ENCODE measurements at places on chromosomes 2 and 18.

GRCh38 chr2:10549195-10549594 is 101.1 kb upstream of the ODC1 start:
- no peak for DNase-seq

GRCh38 chr2:158994920-158995676 is 26.7 kb downstream of the TANC1 start:
- DNase-seq = no peak

DNA sequence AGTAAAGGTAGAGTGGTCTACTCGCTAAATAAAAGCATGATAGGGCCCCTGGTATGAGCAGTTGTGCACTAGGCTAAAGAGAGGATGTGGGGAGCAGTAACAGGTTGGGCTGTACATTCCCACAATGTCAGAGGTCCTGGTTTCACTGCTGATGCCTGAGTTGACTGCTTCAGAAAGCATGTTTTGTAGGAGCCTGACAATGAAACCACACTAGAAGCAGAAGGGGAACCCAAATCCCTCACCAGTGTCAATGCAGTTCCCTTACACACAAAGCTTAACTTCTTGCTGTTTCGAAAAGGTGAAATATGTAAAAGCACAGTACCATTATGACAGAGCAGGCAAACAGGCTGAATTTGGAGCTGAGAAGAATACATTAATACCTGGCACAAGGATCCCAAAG is 291.7 kb upstream of the KYNU start:
- no peak for DNase-seq

DNA sequence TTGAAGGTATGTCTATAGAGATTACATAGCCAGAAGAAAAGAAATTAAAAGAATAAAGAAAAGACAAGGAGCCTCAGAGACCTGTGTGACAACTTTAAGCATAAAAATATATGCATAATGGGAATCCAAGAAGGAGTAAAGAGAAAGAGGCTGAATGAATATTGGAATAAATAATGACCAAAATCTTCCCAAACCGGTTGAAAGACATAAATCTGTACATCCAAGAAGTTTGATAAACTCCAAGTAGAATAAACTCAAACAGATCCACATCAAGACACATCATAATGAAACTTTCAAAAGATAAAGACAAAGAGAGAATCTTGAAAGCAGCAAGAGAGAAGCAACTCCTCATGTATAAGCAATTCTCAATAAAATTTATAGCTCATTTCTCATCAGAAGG is 132.4 kb upstream of the ZNF516 start:
- DNase-seq = no peak

GRCh38 chr2:40200366-40200915 is 251.4 kb downstream of the SLC8A1 start:
- no peak for DNase-seq

GRCh38 chr2:120817136-120817955 is 81.7 kb downstream of the GLI2 start:
- peak; percentile 42 for DNase-seq

GRCh38 chr2:217553679-217554078 is 449.1 kb downstream of the TNS1 start:
- DNase-seq = no peak

- DNase-seq = no peak
These were observed 186.2 kb upstream of the MEX3C start for GRCh38 chr18:51383711-51384110.

- DNase-seq = no peak
These were observed 303.4 kb upstream of the NCKAP5 start for GRCh38 chr2:133871545-133872209.

DNA sequence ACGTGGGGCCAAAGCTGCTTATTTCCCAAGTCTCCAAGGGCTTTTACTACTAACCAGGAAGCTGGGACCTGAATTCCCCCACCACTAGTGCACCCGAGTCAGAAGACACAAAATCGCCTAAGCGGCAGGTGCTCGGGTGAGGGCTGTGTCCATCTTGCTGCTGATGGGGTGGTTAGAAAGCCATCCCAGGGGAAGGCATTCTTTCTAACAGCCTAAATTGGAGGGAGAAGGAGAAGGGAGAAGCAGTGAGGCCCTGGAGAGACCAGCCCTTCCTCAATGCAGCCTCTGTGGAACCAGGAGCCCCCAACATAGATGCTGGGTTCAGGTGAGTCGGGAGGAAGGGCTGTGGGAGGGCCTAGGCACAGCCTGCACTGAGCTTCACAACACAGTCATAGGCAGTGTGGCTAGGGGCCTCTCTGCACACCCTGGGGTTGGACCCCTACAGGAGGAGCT is 1.9 kb upstream of the PROM2 start:
- peak; percentile 57 for DNase-seq

DNA sequence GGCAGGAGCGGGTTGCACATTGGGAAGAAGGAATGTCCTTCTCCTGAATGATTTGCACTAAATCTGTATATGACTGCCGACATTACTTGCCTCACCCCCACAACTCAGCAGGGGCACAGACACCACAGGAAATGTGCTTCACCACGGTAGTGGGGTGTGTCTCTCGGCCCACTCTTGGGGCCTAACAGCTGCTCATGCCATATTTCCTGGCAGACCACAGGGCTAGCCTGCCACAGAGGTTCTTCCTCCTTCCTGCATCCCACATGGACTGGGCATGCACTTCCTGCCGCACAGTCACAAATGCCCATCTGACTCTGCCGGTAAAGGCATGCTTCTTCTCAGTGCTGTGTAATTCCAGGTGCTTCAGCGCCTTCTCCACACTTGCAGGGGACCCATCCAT is 10.3 kb upstream of the PAPOLG start:
- DNase-seq = no peak

GRCh38 chr2:184611361-184612085 is 13.2 kb downstream of the ZNF804A start:
- DNase-seq = no peak

GRCh38 chr2:10329880-10330699 is 27.4 kb downstream of the HPCAL1 start:
- DNase-seq = peak; percentile 40

Measured in natural killer cell treated with Interleukin-12 subunit alpha and Interleukin-12 subunit beta and Interleukin-15 and Interleukin-18, amount 100 ng/mL, for 72 hours (primary cell).